Daoy (cell line): ENCODE measurements at places on chromosomes 2 and 18. TPM values are rescaled to one million over a fixed set of nuclear protein-coding genes. Genes with fewer than 3 reads are reported as not detected.
A peak's percentile ranks its signal among the peaks of the same experiment; 100 is the strongest.

DNA sequence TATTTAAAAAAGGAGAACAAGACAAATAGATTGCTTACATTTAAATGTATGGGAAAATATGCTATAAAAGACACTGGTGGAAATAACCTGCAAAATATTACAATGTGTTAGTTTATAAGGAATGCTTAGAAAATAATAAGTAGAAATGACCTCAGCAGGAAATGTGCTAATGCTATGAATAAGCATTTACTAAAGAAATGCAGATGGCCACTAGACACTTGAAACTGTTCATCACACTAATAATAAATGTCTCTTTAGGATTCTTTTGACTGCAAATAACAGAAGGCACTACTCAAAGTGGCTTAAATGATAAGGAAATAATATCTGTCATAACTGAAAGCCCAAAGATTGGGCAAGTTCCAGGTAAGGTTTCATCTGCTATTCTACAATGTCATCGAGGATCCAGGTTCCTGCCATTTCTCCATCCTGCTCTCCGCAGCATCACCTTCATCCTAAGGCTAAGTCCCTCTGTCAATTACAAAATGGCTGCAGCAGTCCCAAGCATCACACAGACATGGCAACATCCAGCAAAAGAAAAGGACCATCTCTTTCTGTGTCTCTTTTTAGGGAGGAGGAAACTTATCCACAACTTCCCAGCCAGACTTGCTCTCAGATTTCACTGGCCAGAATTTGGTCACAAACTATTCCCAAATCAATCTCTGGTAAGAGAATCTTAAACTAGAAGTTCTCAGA lies 21.9 kb downstream of the METTL8 start:
- DNase-seq, result no peak

GRCh38 chr18:3066341-3067110 lies 53.6 kb upstream of the LPIN2 start:
- no peak for DNase-seq

- DNase-seq, result no peak
Observed at GRCh38 chr2:43557196-43557595, 38.6 kb downstream of the THADA start.

DNA sequence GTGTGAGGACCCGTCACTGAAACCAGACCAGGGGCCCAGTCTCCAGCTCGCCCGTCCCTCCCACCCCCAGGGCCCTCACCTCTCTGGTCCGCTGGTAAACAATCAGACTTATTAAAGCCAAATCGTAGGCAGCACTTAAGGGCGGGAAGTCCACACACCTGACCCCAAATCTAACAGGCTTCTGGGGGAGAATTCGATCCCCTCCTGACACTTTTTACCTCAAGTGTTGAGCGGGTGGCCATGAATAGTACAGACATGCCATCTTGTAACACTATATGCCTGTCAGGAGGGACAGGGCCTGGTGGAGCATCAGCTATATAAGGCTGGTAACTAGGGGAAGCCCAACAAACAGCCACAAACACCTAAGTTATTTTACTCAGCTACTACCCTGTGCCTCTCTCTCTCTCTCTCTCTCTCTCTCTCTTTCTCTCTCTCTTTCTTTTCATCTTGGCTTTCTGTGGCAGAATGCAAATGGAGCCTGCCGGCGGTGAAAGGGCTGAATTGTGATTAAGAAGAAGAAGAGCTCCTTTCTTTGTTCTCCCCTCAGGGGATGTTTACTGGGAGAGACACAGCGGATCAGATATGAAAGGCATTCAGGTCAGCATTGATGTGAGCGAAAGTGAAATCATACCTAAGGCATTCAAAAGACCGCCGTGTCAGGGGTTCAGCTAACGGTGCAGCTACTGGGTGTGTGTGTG lies 9.5 kb downstream of the ZEB2 start:
- peak; percentile 32 for DNase-seq

DNA sequence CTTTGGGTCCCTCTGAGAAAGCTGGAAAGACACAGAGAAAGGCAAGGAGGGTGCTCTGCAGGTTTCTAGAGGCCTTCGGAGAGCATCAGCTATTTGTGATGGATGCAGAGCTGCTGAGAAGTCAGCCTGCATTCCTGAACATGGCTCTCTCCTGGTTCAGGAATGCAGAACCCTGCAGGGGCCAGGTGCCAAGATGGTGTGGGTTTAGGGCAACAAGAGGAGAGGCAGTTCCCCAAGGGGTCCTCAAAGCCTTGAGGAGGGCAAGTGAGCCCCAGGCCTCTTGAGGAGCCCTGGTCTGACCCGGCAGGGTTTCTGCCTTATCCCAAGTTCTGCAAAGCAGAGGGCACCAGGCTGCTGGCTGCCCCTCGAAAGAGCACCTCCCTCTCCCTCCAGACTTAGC lies 93.3 kb downstream of the HS1BP3 start:
- DNase-seq, result no peak

DNA sequence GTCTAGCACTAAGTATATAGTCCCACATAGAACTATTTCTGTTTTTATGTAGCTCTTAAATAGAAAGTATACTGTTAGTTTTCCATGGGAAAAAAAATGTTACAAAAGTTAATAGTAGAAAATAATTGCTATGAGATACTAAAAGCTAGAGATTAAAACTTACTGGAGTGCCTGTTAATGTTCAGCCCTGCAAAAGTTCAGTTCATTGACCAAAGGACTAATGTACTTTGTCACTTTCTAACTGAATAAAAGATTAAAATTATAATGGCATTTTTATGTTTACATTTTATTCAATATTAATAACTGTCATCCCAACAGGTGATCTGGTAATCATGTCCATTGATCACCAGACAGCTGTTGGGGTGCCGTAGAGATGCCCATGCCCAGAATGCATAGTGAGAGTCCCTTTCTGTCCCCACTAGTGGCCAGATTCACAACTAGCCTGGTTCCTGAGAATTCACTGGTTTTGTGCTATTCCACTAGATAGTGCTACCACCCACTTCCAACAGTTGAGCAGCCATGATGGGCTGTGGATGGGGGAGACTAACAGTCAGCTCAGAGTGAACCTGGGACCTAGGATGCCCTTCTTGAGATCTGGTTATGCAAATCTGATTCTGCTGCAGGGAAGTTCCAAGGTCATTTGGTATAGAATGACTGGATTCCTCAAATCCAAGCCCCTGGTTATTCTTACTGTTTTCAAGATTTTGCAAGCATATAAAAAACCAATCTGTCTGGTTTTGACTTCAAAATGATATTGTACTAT lies 57.8 kb downstream of the AFTPH start:
- DNase-seq, result no peak

DNA sequence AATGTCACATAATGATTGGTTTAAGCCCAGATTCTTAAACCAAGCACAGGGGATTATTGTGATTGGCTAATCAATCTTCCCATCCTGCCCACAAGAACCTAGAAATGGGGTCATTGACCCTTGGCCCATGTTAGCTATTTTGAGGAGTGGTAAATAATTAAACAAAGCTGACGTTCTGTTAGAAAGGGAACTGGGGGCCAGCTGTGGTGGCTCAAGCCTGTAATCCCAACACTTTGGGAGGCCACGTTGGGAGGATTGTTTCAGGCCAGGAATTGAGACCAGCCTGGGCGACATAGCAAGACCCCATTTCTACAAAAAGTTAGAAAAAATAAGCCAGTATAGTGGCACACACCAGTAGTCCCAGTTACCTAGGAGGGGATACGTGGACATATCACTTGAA lies 37.8 kb upstream of the PTPN4 start:
- no peak for DNase-seq

- no peak for DNase-seq
Observed at GRCh38 chr2:21396252-21396651, 272.5 kb downstream of the TDRD15 start.

DNA sequence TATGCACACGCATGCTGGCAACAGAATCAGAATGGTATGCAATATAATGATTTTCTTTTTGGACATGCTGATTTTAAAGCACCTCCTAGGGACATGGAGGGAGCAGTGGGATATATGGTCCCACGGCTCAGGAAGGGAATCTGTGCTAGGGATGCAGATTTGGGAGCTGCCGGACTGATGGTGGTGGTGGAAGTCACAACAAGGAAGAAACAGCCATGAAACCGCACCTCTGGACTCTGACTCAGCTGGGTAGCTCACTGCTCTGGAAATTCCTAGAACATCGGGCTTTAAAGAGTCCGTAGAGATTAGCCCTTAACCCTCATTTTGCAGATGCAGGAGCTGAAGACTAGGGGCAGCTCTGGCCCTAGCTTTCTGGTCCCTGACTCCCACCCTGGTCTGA lies 364.3 kb upstream of the KLHL29 start:
- DNase-seq, result no peak

DNA sequence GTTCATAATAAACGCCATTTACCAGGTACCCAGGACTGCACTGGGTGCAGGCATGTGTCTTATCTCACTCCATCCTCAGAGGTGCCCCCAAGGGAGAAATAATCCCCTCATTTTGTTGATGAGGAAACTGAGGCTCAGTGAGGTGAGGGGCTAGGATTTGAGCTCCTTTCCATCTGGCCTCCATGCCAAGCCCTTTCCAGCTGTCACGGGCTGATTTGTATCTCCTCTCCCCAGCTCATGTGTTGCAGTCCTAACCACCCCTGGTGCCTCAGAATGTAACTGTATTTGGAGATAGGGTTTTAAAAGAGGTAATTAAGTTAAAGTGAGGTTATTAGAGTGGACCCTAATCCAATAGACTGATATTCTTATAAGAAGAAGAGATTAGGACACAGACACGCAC lies 137.3 kb downstream of the MYCN start:
- DNase-seq, result no peak

- no peak for DNase-seq
Observed at GRCh38 chr2:55985406-55985805, 61.8 kb upstream of the EFEMP1 start.

- DNase-seq, result no peak
Observed at GRCh38 chr2:109218792-109219126, 89.8 kb downstream of the SH3RF3 start.

DNA sequence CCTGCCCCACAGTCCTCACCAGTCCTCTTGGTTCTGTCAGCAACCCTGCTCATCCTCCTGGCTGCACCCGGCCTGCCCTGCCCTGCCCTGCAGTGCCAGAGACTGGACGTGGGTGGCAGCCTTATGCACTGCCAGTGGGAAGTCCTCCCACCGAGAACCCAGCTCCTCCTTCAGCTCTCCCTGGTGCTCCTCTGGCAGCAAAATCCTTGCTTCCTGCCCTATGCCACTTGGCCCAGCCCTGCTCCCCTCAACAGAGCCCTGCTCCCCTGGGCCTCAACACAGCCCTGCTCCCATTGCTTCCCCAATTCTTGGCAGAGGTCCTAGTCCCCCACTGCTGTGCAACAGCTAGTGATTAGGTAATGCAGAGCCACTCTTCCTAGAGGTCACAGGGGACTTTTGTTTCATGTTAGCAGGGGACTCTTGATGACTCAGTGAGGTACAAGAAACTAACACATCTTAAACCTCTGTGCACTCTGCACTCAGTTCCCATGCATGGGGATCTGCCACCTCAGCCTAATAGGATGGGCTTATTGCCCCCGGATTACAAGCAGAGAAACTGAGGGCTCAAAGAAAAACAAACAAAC lies 58.0 kb upstream of the EDAR start:
- DNase-seq, result peak; percentile 22

- no peak for DNase-seq
Observed at GRCh38 chr2:125696560-125696959, 959.4 kb upstream of the GYPC start.

DNA sequence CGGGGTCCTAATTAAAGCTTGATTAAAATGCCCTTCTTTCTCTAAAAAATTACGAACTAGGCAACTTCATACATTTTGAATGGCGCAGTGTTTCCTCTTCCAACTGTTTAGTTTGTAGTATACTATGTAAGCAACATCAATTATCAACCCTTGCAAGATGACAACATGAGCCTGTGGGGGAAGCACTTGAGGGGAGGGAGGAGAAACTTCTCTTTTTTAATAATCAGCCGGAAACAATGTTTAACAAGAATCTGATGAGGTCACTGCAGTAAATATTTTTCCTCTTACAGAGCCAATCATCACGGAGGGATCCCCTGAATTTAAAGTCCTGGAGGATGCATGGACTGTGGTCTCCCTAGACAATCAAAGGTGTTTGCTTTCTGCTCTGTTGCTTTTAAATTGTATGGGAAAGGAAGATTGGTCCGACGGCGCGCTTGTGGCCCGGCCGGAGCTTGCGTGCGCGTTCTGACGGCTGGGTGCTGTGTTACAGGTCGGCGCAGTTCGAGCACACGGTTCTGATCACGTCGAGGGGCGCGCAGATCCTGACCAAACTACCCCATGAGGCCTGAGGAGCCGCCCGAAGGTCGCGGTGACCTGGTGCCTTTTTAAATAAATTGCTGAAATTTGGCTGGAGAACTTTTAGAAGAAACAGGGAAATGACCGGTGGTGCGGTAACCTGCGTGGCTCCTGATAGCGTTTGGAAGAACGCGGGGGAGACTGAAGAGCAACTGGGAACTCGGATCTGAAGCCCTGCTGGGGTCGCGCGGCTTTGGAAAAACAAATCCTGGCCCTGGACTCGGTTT lies 5.3 kb upstream of the DLX1 start:
- DNase-seq, result no peak

CENPO gene
- 42.1 and 60.1 TPM in 2 replicates for total RNA-seq

MYCN gene
- total RNA-seq, result 0.23 and 0.36 TPM in 2 replicates

SERPINB12 gene
- not detected in 2 replicates for total RNA-seq

BMP10 gene
- total RNA-seq, result not detected in 2 replicates

HNMT gene
- total RNA-seq, result 1.6 and 7.1 TPM in 2 replicates

CPS1 gene
- 11.4 and 11.7 TPM in 2 replicates for total RNA-seq

PDE6D gene
- total RNA-seq, result 61.8 and 64.3 TPM in 2 replicates
